ENCODE measurements at places on chromosomes 6 and 20.
A peak's percentile ranks its signal among the peaks of the same experiment; 100 is the strongest.

DNA sequence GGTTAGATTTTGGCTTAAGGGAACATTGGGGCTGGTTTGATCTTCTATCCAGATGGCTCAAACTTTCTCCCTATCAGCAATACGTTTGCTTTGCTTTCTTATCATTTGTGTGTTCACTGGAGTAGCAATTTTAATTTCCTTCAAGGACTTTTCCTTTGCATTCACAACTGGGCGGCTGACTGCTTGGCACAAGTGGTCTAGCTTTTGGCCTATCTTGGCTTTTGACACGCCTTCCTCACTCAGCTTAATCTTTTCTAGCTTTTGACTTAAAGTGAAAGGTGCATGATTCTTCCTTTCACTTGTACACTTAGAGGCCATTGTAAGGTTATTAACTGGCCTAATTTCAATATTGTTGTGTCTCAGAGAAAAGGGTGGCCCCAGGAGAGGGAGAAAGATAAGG is 254.9 kb downstream of the PLCB1 start:
- DNase-seq = no peak

DNA sequence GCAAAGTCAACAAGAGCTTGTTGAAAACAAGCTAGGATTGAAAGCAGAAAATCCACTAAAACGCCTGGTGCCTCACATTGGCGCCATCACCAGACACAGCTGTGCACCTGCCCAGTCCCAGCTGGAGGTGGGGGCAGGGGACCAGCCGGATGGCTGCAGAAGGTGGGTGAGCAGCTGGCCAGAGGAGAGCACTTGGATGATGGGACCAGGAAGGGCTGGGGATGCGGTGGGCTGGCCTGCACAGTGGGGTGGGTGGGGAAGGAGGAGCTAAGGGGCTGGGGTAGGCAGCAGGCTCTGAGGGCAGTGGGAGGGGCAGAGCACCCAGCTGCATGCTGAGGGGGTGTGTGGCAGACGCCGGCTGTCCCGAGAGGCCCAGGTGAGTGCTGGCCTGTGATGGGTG is 7.1 kb downstream of the CABLES2 start:
- no peak for DNase-seq

GRCh38 chr6:81909162-81909561 is 156.7 kb upstream of the TENT5A start:
- no peak for DNase-seq

GRCh38 chr6:159595173-159595572 is 97.9 kb downstream of the SOD2 start:
- no peak for DNase-seq

GRCh38 chr6:20186981-20187380 is 25.3 kb downstream of the MBOAT1 start:
- DNase-seq = no peak

- no peak for DNase-seq
Observed at GRCh38 chr20:63082308-63082938, 75.7 kb upstream of the BHLHE23 start.

- no peak for DNase-seq
Observed at GRCh38 chr20:63262836-63263235, 8.6 kb upstream of the NKAIN4 start.

DNA sequence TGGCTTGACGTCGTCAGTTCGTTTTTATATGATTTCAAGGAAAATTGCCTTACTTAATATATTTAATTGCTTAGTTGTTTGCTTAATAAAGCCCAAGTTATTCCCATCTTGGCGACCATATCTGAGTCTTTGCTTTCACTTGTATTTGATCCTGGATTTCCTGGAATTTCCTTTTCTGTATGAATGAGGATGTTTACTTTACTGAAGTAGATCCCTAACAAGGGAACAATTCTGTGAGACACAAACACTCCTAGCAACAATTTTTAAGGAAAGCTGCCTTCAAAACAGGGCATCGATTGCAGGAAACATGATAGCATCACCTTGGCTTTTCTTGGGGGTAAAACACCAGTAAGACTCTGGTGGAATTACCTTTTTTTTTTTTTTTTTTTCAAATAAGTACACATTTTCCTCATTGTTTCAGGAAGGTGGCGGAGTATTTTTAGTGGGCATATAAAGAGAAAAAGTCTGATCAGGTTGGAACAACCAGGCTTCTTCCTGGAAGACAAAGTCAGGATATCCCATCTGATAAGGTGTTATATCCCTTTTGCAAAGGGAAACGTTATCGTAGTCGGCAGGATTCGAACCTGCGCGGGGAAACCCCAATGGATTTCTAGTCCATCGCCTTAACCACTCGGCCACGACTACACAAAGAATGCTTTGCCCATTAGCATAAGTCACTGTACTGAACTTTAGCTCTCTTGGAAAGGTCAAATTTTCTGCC is 68.5 kb upstream of the ZNF184 start:
- no peak for DNase-seq

- no peak for DNase-seq
Observed at GRCh38 chr6:137017081-137017480, 27.7 kb downstream of the IL20RA start.

GRCh38 chr6:159107451-159108260 is 61.5 kb upstream of the FNDC1 start:
- DNase-seq = peak; percentile 55

DNA sequence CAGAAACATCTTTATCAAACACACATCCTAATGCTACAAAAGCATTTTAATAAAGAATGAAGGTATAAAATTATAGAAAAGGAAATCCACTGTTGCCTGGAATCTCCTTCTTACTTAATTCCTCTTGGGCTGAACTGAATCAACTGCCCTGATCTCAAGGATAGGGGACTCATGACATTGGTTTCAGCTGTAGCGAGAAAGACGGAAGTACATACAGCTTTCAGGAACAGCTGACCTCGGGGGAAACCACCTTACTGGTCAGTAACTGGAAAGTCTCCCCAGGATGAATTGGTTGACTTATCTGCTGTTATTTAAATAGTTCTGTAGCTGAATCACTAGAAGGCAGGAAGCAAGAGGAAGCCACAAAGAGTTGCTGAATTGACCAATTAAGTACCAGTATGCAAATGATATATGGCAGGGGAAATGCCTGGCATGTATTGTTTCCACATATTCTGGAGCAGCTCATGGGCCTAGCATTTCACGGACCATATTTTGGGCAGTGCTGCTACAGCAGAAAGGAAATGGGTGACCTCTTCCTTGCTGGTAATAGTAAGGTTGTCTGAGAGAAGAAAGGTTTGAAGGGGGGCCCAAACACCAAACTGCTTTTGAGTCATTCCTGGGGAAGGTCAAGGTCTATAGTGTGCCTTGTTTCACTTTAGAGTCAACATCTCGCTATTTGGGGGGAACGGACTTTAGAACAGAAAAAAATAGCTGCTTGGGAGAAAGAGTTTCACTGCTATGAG is 43.7 kb upstream of the MAP7 start:
- no peak for DNase-seq

GRCh38 chr20:23568320-23568970 is at the start of gene CST9L:
Gene CST9L, minus strand, starts transcription at chr20:23568484. Its CDS starts 34 bp downstream, at chr20:23568450.
- DNase-seq = no peak

DNA sequence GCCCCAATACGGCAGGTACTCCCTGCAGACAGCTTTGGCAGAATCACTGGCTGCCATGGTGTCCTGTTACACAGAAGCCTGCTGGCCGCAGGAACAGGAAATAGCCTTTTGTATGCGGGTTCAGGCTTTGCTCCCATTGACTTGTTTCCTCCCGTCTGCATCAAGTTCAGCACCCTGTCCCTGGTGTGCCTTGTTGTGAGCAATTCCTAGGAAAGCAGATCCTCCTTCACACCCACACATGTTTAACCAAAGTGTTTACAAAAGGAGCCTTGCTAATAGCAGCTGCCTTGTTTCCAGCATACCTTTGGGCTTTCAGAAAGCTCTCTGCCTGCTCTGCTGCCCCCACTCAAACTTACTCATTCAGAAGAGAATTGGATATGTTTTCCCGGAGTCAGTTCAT is 127.2 kb upstream of the SUPT3H start:
- no peak for DNase-seq

- DNase-seq = no peak
Observed at GRCh38 chr6:36749829-36750489, 52.3 kb downstream of the RAB44 start.
